ENCODE measurements at places on chromosomes 16 and 17.

- no peak for DNase-seq
Measured at GRCh38 chr17:36193216-36193775, 3.3 kb downstream of the CCL3L1 start.

GRCh38 chr17:55632236-55632635, 90.4 kb downstream of the TMEM100 start:
- DNase-seq = no peak

- no peak for DNase-seq
Measured at GRCh38 chr17:74959826-74960515, 12.6 kb downstream of the HID1 start.

GRCh38 chr17:50188531-50188920, 12.9 kb downstream of the COL1A1 start:
- DNase-seq = no peak

DNA sequence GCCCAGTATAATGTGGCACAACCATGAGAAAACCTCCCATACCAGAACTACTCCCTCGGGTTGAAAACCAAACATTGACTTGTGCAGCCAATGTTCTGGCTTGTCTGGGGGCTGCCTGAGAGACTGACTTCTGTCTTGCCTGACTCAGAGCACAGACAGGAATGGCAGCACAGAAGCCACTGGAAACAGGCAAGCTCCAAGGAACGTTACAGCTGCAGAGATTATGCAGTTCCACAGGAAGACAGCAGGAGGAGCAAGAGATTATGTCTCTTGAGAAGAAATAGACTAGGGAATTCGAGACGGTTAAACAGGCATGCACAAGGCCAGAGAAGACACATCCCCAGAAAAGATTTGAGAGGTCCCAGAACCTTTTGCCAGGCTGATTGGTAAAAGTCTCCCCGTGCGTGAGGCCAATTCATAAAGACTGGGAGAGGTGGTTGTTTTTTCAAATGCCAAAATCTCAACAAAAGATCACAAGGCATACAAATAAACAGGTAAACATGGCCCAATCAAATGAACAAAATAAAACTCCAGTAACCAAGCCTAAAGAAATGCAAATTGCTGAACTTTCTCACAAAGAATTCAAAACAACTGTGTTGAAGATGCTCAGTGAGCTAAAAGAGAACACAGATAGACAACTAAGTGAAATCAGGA, 90.6 kb upstream of the CDH5 start:
- DNase-seq = peak; percentile 49

DNA sequence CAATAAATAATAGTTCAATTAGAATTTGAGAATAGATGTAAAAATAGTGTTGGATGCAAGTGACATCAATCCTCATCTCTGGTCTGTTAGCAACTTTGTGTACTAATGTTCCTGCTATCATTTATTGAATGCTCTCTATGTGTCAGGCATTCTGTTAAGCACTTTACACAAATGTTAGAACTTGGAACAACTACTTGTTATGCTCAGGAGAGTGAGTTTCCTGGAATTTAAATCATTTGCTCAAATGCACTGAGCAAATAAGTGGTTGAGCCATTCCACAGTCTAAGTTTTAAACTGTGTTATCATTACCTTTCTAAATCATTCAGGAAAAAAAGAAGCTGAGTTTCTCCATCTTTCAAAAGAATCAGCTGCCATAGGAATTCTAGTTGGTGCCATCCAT, 1327.3 kb upstream of the GOT2 start:
- no peak for DNase-seq

GRCh38 chr16:67749436-67750078, 30.4 kb upstream of the GFOD2 start:
- no peak for DNase-seq

DNA sequence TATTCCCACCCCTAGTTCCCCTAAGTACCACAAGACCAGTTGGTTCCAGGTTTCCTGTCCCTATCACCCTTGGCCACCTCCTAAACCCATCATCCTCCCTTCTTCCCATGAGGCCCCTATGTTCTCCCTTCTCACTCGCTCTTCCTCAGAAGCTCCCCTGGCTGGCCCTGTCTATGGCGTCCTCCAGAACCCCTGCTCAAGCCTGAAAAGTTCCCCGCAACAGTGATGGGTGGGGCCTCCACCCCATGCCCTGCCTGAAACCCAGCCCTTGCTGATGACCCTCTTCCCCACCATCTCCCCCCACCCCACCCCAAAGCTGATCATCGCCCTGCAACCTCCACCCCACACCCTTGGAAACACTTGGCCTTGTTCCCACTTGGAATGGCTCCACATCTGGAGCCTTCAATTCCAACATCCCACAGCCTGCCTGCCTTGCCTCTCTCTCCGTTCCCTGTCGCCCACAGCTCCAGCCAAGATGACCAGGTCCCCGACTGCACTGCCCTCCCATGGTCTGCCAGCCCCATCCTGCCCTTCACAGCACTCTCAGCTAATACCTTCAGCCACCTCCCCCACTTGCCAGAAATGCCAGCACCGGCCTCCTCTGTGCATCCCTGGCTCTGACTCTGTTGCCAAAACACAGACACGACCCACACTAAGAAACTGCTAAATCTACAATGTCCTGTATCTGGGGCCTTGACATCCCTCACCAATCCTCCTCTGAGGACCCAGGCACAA, 10.5 kb downstream of the OSBPL7 start:
- DNase-seq = no peak

DNA sequence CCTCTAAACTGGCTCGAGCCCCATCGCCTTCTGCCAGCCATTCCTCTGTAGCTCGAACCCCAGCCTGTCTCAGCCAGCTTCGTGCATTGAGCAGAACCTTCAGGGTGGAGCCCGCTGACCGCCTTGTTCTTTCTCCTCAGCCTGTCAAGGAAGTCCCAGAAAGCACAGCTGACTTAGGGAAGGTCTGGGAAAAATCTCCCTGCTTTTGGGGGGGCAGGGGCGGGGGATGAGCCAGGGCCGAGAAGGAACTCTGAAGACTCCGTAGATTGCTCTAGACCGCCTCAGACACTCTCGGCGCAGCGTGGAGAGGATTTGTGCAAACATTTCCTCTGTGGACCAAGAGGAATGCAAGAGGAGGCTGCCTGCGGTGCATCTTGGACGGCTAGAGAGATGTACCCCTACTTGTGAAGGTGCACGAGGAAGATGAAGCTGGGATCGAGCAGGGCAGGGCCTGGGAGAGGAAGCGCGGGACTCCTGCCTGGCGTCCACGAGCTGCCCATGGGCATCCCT, at the start of gene GLP2R:
Gene GLP2R, plus strand, starts transcription at position 284 of the 510 bp plus-strand sequence. Its CDS starts 140 bp downstream, at position 424.
- no peak for DNase-seq

- DNase-seq = no peak
Measured at GRCh38 chr16:66600477-66600876, 4.0 kb upstream of the CMTM3 start.

- no peak for DNase-seq
Measured at GRCh38 chr17:35088356-35088880, 24.9 kb upstream of the RFFL start.

DNA sequence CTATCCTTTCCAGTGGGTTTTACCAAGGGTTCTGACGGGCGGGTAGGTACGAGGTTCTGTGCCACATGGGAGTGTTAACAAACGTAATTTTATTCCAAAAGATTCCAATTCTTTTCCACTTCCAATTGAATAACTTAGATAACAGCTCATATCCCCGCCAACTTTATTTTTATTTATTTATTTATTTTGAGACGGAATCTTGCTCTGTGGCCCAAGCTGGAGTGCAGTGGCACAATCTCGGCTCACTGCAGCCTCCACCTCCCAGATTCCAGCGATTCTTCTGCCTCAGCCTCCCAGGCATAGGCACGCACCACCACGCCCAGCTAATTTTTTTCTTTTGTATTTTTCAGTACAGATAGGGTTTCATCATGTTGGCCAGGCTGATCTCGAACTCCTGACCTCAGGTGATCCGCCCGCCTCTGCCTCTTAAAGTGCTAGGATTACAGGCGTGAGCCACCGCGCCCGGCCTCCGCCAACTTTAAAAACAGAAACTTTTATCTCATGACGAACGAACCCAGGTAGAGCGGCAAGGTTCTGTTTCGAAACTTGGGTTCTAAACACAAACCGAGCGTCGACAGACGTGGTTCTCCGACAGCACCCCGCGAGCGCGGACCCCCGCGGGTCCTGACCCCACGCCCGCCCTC, 613 bp downstream of the ECI1 start:
- no peak for DNase-seq

DNA sequence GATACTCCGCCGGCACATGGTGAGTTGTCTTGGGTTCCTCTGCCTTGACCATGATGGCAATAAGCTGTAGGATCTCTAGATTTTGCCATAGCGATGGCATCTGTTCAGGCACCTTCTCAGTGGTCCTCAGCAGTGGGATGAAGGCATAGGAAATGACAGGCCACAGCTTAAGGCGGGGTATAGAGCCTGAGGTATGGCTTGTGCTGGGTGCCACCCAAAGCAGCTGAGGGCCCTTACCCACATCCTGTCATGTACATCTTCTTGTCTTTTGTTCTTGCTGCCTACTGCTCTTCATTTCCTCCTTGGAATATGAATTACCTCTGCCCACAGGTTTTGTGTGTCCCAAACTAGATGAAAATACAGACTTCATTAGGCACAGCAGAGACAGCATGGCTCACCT, 29.5 kb downstream of the KAT7 start:
- no peak for DNase-seq

- DNase-seq = no peak
Measured at GRCh38 chr17:66313995-66314659, 11.7 kb downstream of the PRKCA start.

- no peak for DNase-seq
Measured at GRCh38 chr16:68401871-68402747, 46.2 kb downstream of the SMPD3 start.

DNA sequence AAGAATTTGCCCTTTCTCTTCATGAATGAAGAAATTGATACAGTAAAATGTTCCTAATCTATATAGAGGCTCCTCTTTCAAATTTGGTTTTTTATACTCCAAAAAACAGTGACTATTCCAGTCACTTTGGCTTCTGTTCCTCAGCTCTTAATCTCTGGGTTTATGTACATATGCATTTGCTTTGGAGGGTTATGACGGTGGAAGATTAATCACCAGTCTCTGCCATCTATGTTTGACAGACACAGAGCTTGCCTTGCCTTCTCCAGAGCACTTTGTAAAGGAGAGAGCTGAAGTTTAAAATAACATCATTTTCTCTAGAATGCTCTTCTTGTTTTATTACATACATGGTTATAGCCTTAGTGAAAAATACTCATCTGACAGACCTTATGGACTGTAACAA, 99.3 kb downstream of the NLK start:
- DNase-seq = no peak

DNA sequence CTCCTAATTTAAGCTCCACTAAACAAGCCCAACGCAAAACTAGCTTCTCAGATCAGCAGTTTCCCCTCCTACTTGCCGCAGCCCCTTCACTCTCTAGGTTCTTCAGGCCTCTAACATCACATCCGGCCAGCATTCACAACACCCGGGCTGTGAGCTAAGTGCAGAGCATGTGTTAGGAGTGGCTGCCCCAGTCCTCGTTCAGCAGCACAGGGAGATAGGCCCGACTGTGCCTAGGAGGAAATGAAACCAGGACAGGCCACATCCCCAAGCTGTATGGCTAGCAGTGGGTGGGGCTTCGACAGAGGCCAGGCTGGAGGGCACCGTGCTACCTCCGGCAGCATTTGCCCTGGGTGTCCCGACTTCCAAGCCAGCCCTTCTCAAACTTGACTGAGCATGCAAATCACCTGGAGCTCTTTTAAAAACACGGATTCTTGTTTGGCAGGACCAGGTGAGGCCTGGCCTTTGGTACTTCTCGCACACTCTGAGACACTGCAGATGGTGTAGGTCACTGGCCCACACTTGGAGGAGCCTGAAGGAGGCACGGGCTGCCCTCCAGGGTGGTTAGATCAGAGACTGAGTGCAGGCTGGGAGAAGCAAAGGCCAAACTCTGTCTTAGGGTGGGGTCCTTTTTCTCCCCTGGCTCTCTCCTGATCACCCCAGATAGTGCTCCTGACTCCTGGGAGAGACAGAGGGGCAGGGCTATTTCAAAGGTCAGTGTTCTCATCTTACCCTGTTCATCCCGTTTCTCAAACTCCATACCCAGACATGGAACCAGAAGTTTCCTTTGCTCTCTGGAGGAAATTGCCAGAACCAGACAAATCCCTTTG, 202.0 kb downstream of the C16orf78 start:
- DNase-seq = no peak

GRCh38 chr17:55366020-55366481, 55.6 kb downstream of the MMD start:
- no peak for DNase-seq

DNA sequence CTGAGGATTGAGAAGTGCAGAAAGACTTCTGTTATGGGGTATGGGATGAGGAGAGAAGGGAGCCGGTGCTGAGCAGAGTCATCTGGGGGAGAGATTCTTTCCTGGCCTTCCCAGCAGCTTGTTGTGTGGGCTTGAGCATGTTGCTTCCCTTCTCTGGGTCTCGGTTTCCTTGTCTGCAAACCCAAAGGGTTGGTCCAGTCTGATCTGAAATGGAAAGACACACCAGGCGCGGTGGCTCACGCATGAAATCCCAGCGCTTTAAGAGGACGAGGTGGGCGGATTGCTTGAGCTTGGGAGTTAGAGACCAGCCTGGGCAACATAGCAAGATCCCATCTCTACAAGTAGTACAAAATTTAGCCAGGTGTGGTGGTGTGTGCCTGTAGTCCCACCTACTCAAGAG, 6.0 kb downstream of the SOCS3 start:
- DNase-seq = no peak

- DNase-seq = no peak
Measured at GRCh38 chr17:79691931-79692330, 38.8 kb upstream of the ENPP7 start.

DNA sequence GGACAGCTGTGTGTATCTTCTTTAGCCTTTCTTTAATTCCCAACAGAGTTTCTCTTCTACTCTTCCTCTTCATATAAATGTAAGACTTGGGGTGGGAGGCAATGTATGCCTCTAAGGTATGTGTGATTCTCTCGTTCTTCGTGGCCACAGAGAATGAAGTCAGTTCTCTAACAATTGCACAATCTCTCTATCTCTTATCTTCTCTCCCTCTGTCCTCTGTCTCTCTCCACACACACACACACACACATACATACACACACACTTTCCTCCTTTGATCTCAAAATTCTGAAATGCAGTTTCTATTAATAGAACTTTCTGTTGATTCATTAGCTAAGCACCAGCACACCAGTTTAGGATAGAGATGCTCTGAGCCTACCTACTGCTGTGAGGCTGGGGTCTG, 615.7 kb upstream of the SALL1 start:
- no peak for DNase-seq

DNA sequence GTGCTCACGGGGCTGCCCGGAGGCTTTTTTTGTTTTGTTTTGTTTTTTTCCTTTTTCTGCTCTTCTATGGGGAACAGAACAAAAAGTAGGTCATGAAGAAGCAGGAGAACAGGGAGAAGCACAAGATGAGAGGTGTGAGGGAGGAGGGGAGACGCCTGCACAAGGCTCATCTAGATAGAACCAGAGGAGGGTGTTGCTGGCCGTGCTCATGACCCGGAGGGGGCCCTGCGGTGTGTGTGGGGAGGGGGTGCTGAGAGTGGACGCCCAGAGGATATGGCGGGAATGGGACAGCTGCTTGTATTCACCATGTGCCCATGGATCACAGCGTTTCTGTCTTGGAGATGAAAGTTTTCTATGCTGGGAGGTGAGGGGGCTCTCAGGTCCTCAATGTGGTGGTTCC, 183.7 kb downstream of the FOXL1 start:
- DNase-seq = no peak

- DNase-seq = no peak
Measured at GRCh38 chr17:27049104-27049784, 244.7 kb upstream of the WSB1 start.
